ENCODE measurements at places on chromosomes 5 and 9. TPM values are rescaled to one million over a fixed set of nuclear protein-coding genes. Genes with fewer than 3 reads are reported as not detected.
A peak's percentile ranks its signal among the peaks of the same experiment; 100 is the strongest.

- no peaks in the 10 kb centered on the region for H3K27me3 ChIP-seq
- no peaks in the 10 kb centered on the region for H3K36me3 ChIP-seq
- no peaks in the 10 kb centered on the region for H3K4me1 ChIP-seq
- H3K27ac ChIP-seq = no peak overlapping the region
- no peak overlapping the region for H3K4me3 ChIP-seq
- DNase-seq = no peak
Observed at GRCh38 chr9:8468045-8468637, 668.6 kb upstream of the DMAC1 start.

GRCh38 chr5:1058988-1059883, 50.6 kb downstream of the NKD2 start:
- no peak overlapping the region for H3K27ac ChIP-seq
- peaks cover 38% of the 10 kb centered on the region for H3K36me3 ChIP-seq
- H3K4me1 ChIP-seq = no peaks in the 10 kb centered on the region
- no peak for DNase-seq

DNA sequence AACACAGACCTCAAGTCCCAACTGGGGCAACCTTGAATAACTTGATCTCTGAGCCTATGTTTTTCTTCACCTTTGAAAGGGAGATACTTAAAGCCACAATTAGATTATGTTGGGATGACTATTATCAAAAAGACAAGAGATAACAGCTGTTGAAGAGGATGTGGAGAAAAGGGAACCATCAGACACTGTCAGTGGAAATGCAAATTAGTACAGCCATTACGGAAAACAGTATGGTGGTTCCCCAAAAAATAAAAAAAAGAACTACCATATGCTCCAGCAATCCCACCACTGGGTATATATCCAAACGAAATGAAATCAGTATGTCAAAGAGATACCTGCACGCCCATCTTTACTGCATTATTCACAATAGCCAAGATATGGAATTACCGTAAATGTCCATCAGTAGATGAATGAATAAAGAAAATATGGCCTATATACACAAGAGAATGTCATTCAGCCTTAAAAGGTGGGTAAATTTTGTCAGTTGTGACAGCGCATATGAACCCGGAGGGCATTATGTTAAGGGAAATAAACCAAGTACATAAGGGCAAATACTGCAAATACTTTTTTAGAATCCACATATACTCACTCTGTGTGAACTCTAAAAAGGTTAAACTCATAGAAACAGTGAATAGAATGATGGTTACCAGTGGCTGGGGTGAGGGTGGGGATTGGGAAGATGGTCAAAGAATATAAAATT, 12.7 kb downstream of the FAT2 start:
- H3K4me1 ChIP-seq = no peaks in the 10 kb centered on the region
- no peak overlapping the region for H3K4me3 ChIP-seq
- no peaks in the 10 kb centered on the region for H3K27me3 ChIP-seq
- H3K36me3 ChIP-seq = no peaks in the 10 kb centered on the region
- H3K27ac ChIP-seq = no peak overlapping the region

DNA sequence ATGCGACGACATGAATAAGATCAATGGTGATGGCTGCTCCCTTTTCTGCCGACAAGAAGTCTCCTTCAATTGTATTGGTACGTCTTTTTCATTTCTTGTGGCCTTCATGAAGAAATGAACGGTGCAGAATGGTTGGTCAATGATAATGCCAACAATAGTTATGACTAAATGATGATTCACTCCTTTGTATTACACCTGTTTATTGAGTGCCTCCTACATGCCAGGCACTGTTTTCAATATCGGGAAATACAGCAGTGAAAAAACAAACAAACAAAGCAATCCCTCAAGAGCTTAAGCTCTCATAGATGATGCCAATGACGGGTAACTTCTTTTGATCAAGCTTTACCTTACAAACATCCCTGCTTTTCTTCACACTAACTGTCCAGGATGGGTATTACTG, 117.7 kb downstream of the PAPPA start:
- H3K4me1 ChIP-seq = no peaks in the 10 kb centered on the region
- H3K27me3 ChIP-seq = no peaks in the 10 kb centered on the region
- H3K27ac ChIP-seq = no peak overlapping the region

- no peak overlapping the region for H3K27ac ChIP-seq
- H3K36me3 ChIP-seq = no peaks in the 10 kb centered on the region
- no peak for DNase-seq
- H3K4me3 ChIP-seq = no peak overlapping the region
- H3K4me1 ChIP-seq = no peaks in the 10 kb centered on the region
- H3K27me3 ChIP-seq = no peaks in the 10 kb centered on the region
Observed at GRCh38 chr5:44568519-44568918, 179.3 kb upstream of the FGF10 start.

- no peaks in the 10 kb centered on the region for H3K4me1 ChIP-seq
- no peak overlapping the region for H3K4me3 ChIP-seq
- H3K36me3 ChIP-seq = no peaks in the 10 kb centered on the region
- H3K27ac ChIP-seq = no peak overlapping the region
- no peaks in the 10 kb centered on the region for H3K27me3 ChIP-seq
Observed at GRCh38 chr5:139862313-139862712, 66.7 kb downstream of the PSD2 start.

GRCh38 chr9:316382-316965, 101.8 kb downstream of the DOCK8 start:
- H3K36me3 ChIP-seq = no peaks in the 10 kb centered on the region
- H3K27me3 ChIP-seq = no peaks in the 10 kb centered on the region
- no peak overlapping the region for H3K27ac ChIP-seq
- DNase-seq = no peak
- H3K4me1 ChIP-seq = no peaks in the 10 kb centered on the region

GRCh38 chr5:88955403-88955802, 72.4 kb upstream of the MEF2C start:
- H3K36me3 ChIP-seq = no peaks in the 10 kb centered on the region
- H3K4me3 ChIP-seq = no peak overlapping the region
- H3K27me3 ChIP-seq = no peaks in the 10 kb centered on the region
- no peak overlapping the region for H3K27ac ChIP-seq
- H3K4me1 ChIP-seq = peaks cover 18% of the 10 kb centered on the region

GRCh38 chr5:95043234-95043633, 241.7 kb downstream of the MCTP1 start:
- no peaks in the 10 kb centered on the region for H3K4me1 ChIP-seq
- H3K27me3 ChIP-seq = no peaks in the 10 kb centered on the region
- no peak for DNase-seq

GRCh38 chr5:14406554-14406849, 175.1 kb upstream of the OTULINL start:
- peak overlapping the region; percentile 67 for H3K27ac ChIP-seq
- no peak for DNase-seq
- H3K4me3 ChIP-seq = no peak overlapping the region
- peaks cover 33% of the 10 kb centered on the region for H3K36me3 ChIP-seq
- H3K4me1 ChIP-seq = no peaks in the 10 kb centered on the region
- H3K27me3 ChIP-seq = no peaks in the 10 kb centered on the region

Gene C9orf57
- total RNA-seq = not detected

Gene OBP2B
- total RNA-seq = not detected

Gene AHRR
- total RNA-seq = not detected

Gene IFNK
- total RNA-seq = not detected

Gene PDCD1LG2
- 1.1 TPM for total RNA-seq

Gene MARVELD2
- total RNA-seq = not detected

Gene SLCO4C1
- total RNA-seq = not detected

Gene PTCH1
- total RNA-seq = 25.2 TPM

All from ascending aorta (tissue), 2 donors.